ENCODE measurements at places on chromosomes 5 and 9.

GRCh38 chr9:126750941-126751725 lies 53.7 kb upstream of the ZBTB43 start:
- DNase-seq, result no peak

- DNase-seq, result no peak
Measured at GRCh38 chr5:40416098-40416497, 263.6 kb upstream of the PTGER4 start.

DNA sequence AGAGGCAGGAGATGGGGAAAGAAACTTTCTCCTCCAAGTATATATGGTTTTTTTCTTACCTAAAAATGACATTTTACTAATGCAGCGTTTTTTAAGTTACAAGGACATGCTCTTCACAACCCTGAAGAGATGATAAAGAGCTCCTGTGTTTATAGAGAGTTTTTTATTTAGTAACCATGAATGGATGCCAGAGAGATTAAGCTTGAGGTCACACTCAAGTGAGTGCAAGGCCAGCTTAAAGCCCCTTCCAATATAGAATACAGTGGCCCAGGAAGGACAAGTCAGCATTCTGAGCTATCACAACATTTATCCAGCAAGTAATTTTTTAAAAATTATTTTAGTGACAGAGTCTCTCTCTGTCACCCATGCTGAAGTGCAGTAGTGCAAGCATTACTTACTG lies 6.7 kb upstream of the HAVCR2 start:
- DNase-seq, result no peak

DNA sequence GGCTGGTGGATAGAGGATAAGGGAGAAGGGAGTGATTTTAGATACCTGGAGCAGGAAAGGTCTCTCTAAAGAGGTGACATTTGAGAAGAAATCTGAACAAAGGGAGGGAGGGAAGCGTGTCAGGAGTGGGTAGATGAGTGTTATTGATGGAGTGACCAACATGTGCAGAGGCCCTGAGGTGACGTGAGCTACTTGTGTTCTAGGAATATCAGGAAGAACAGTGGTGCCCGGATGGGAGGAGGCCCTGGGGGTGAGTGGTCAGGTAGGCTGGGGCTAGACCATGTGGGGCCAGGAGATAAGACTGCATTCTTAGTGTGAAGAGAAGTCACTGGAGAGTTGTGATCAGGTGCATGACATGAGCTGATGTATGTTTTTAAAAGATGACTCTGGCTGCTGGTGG lies 256.2 kb downstream of the ARHGAP26 start:
- DNase-seq, result no peak

- no peak for DNase-seq
Measured at GRCh38 chr5:143254819-143255218, 148.7 kb downstream of the NR3C1 start.

DNA sequence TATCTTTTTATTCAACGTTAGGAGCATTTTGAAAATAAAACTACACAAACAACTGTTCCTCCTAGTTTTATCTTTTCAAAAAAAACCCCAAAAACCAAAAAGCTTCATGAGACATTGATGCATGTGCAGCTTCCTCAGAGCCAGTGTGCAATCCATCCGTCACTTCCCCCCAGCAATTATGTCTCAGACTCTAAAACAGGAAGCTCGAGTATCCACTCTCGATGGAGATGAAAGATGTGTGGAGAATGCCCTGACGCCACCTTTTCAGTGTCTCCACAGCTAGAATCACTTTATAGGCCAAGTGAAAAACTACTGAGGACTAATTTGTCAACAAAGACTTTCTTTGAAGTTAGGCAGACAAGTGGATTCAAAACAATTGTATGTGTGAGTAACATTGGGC lies 408.9 kb upstream of the SMARCA2 start:
- DNase-seq, result no peak

DNA sequence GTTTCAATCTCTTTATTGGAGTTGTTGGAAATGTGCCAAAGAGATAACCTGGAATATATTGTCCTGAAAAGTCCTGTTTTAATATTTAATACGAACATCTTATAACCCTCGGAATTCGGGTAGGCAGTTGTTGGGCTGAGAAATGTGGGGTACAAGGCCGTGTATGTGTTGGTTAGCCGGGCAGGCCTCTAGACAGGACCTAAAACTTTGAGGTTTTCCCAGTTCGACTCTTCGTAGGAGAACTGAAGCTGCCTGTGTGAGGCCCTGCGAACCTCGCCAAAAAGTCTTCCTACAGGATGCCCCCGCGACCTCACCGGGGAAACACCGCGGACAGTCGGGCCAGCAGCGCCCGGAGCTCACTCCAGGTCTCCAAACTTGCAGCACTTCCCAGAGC lies 583 bp upstream of the TJP2 start:
- no peak for DNase-seq

GRCh38 chr5:93123127-93123526 lies 457.9 kb downstream of the NR2F1-AS1 start:
- DNase-seq, result no peak

GRCh38 chr9:4382722-4383317 lies 83.0 kb upstream of the GLIS3 start:
- peak; percentile 3 for DNase-seq

DNA sequence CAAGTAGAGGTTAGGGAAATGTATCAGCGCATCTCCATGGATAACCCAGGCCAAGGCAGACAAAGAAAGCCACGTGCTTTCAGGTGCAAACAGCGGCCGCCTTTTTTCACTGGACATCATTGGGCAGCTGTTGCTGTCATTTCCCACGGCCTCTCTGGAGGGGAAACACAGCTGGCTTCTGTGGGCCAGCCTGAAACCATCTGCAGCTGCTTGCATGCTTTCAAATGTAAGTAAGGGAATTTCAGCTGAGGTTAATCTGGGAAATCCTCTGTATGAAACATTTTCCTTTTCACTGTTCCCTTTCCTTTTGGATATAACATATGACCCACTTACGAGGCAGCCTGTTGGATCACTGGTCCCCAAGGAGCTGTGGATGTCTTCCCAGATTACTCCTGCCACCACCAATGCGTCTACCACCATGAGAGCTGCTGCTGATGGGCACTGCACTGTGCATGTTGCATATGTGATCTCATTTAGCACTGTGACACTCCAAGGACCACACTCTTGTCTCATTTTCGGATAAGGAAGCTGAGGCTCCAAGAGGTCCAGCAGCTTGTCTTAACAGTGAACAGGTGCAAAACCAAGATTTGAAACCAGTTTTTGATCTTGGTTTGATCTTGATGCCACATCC lies 106.3 kb downstream of the C9orf152 start:
- no peak for DNase-seq

All from non-pigmented ciliary epithelial cell (primary cell).